ENCODE measurements at places on chromosomes 4 and X.

DNA sequence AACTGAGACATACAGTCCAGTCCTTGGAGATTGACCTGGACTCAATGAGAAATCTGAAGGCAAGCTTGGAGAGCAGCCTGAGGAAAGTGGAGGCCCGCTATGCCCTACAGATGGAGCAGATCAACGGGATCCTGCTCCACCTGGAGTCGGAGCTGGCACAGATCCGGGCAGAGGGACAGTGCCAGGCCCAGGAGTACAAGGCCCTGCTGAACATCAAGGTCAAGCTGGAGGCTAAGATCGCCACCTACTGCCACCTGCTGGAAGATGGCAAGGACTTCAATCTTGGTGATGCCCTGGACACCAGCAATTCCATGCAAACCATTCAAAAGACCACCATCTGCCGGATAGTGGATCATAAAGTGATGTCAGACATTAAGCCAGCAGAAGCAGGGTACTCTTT, 20.4 kb upstream of the FRMPD3 start:
- peak; percentile 33 for DNase-seq

DNA sequence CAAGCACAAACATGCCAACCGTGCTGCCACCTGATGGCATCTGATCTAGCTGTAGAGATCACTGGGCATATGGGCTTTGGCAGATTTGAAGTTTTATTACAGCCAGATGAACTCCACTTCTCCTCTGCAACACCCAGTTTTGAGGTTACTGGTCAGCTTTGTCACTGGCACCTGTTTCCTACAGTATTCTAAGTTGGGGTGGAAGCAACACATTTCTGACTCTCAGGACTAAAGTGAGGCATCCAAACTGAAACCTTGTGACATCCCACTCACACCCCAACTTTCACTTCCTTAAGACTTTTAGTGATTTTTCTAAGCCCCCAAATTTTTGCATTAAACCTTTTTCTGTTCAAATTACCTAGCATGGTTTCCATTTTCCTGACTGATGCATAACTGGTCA, 115.1 kb upstream of the PCDH18 start:
- no peak for DNase-seq

GRCh38 chr4:13481569-13481968, 2.6 kb downstream of the RAB28 start:
- no peak for DNase-seq

- no peak for DNase-seq
Measured at GRCh38 chr4:1500231-1500965, 94.2 kb upstream of the NKX1-1 start.

- no peak for DNase-seq
Measured at GRCh38 chr4:153427363-153428071, 38.6 kb upstream of the TMEM131L start.

GRCh38 chrX:31893525-31893924, 821.7 kb upstream of the FTHL17 start:
- DNase-seq, result no peak

DNA sequence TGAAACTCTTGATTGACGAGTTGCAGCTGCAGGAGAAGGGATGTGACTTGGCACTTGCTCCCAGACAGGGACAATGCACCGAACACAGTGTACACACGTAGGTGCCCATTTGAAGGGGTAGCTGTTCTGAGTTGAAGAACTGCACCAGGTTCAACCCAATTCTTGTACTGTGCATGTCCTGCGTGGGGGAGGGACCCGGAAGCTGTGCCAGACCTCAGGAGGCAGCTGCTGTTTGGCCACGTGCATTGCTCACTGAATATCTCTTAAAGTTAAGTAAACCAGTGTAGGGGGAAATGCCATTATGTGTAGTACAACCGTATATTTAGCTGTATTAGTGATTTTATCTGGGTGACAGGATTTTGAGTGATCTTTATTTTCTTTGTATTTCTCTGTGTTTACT, 12.0 kb upstream of the RBBP7 start:
- DNase-seq, result no peak

DNA sequence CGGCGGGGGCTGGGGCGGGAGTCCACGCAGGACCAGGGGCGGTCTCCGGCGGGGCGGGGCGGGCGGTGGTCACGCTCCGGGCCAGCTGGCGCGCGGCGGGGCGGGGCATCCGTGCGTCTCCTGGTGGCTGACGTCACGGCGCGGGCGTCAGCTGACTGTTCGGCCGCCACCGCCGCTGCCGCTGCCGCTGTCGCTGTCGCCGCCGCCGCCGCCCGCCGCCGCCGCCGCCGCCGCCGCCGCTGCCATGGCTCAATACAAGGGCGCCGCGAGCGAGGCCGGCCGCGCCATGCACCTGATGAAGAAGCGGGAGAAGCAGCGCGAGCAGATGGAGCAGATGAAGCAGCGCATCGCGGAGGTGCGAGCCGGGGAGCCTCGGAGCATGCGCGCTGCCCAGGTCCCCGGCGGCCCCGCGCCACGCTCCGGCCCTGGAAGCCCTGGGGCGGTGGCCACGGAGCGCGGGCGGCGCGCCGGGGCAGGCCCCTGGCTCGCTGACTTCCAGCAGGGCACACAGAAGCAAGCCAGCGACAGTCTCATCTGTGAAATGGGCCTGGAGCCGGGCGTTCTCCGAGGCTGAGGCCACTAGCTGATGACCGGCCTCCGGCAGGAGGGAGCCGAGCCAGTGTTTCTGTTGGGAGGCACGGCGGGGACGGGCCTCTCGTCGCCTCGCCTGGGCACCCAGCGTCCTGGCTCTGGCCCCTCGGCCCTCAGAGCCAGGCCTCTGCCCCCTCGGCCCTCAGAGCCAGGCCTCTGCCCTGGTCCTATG, at the start of gene FAM50A:
Gene FAM50A, plus strand, starts transcription at position 150 of the 763 bp plus-strand sequence. Its CDS starts 95 bp downstream, at position 245.
- DNase-seq, result peak; percentile 72

- no peak for DNase-seq
Measured at GRCh38 chr4:88108747-88109122, 49.7 kb downstream of the ABCG2 start.

DNA sequence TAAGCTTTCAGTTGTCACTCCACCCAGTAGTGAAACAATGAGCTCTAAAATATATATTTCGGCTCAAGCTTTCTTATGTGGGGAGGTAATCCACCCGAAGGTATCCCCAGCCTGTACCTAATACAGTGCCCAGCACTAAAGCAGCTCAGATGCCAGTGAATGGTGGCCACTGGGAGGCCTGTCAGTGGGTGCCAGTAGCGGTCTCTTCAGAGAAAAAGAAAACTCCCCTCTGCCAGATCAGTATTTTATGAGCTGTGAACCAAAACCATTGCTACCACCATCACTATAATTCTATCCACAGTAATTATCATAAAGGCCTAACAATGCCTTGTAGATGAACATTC, 835 bp upstream of the NFKB1 start:
- DNase-seq, result peak; percentile 69

DNA sequence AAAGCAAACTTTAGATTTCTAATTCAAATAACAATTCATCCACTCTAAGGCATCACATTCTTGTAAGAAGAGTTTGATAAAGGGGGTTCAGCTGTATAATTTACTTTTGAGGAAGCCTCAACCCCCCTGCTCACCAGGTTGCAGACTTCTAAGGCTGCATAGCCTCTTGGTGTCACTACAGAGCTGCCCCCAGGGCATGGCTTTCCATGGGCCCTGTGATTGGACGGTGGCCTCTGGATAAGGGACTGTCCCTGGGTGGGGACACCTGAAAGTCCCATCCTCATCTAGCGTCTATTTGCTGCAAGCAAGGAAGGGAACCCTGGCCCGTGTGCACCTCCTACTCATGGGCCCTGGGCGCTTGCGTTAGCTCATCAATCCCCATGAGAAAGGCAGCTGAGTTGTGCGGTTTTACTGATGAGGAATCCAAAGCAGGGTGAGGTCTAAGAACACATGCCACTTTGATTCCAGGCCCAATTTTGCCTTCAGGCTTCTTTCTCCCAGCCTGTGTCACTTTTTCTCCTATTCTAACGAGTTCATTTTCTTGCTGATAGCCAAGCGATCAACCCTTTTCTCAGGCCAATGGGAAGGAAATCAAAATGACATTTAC, 51.8 kb downstream of the SCML1 start:
- no peak for DNase-seq

- peak; percentile 62 for DNase-seq
Measured at GRCh38 chr4:6855692-6856297, 53.8 kb upstream of the TBC1D14 start.

- DNase-seq, result peak; percentile 26
Measured at GRCh38 chr4:168551945-168552695, 55.3 kb downstream of the PALLD start.

DNA sequence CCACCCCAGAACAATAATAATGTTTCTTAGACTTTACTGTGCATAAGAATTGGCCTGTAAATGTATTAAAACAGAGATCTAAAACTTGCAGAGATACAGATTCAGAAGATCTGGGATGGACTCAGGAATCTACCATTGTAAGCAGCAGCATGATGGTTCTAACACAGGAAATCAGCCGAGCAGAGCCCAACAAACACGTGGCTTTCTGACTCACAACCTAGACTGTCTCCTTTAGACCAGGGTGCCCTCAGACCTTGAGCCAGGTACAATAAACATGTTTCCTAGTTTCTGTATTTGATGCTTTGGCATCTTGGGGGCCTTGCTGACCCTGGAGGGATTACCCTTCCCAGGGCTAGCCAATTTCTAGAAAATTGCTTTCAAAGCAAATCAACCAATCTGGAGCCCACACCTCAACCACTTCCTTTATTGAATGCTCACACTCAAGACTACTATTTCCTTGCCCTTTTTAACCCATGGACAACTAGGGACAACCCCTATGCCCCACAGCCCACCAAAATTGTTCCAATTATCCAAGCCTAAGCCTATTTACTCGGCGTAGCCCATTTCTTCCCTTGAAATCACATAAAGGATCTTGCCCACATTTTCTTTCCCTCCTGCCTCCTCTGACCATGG, 80.5 kb downstream of the TBC1D9 start:
- DNase-seq, result no peak

- no peak for DNase-seq
Measured at GRCh38 chr4:170124406-170124805, 34.6 kb upstream of the AADAT start.

- DNase-seq, result no peak
Measured at GRCh38 chrX:10158279-10159144, 1.7 kb downstream of the CLCN4 start.

DNA sequence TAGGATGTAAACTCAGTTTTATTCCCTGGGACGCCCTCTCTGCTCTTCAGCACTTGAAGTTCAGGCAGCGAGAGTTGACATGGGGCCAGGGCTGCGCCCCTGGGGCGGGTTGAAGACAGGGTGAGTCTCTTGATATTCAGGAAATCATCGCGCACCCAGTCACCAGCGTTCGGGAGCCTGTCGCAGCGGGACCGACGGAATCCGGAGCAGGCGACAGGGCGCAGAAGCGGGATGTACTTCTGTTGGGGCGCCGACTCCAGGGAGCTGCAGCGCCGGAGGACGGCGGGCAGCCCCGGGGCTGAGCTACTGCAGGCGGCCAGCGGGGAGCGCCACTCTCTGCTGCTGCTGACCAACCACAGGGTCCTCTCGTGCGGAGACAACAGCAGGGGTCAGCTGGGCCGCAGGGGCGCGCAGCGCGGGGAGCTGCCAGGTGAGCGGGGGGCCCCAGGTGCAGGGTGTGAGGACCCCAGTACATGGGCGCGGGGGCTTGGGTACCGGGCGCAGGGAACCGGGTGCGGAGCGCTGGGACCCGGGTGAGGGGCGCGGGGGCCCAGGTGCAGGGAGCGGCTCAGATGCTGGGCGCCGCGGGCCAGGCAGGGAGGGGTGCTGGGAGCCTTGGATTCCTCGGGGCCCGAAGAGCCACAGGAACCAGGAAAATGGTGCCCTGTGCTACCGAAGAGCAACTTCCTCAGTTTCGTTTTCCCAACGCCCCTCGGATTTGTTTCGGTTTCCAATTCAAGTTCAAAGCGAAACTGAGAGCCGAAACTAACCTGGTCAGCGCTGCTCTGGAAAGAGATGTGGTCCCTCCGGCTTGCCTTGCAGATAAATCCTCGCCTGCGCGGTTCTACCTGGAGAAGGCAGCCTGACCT, at the start of gene HERC6:
Gene HERC6, plus strand, starts transcription at position 162 of the 869 bp plus-strand sequence. Its CDS starts 70 bp downstream, at position 232.
- peak; percentile 86 for DNase-seq

GRCh38 chr4:24328711-24329110, 255.6 kb downstream of the DHX15 start:
- DNase-seq, result no peak

DNA sequence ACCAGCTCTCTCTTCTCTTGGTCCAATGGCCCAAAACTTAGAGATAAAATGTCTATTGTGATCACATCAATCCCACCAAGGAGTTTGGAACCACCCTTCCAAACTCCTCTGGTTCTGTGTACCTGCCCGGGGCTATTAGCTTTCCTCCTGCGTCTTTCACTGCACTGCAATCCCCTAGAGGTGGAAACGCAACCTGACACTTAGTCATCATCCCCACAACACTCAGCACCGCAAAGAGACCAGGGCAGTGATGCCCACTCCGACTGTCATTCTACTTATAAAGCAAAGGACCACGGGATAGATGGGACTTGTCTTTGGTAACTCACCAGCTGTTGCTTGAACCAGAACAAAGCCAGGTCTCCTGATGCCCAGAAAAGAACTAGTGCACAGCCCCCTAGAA, 22.0 kb downstream of the AFAP1 start:
- no peak for DNase-seq

- DNase-seq, result no peak
Measured at GRCh38 chr4:24560868-24561368, 23.4 kb downstream of the DHX15 start.

DNA sequence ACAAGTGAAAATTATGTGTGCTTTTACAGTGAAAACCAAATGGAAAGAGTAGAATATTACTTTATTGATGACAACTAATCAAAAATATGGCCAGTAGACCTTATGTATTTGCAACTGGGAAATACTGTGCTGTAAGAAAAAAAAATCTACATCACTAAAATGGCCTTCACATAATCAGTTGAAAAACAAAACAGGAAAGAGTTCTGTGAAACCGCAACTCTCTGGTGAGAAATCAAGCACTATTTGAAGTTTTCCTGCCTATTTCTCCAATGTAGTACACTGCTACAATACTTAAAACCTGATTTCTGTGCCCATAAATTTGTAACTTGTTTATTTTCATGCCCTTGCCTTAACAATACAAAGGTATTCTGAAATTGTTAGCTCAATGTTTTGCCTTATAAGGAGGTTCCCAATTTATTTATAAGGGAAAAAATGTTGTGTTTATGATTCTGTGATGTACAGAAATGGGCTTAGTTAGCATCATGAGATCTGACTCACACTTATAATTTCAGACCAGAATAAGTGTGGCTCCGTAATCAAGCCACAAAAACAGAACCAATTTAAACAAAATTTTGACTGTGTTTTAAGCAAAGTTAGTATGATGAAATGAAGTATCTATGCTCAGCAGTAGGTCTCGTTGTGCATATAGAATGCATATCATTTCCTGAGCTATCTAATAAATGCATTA, 147.1 kb downstream of the FAT4 start:
- no peak for DNase-seq

GRCh38 chr4:163048447-163048846, 118.2 kb downstream of the NAF1 start:
- peak; percentile 19 for DNase-seq

DNA sequence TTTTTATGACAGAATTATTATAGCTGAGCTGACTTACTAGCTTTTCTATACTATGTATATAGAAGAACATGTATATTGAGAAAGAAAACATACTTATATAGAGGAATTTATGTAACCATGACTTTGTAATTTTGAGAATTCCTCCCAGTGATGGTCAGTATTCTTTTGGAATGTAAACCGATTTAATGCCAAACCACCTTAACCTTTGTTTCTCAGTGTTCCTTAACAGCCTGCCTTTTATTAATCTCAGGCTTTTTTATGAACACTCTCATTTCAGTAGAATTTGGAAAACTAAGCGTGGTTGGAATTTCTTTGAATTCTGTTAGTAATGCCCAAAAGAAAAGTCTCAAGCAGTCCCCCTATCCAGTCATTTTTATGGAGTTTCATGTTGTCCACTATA, 47.0 kb downstream of the MOSPD2 start:
- no peak for DNase-seq

Data from CD4-positive, alpha-beta T cell treated with Interleukin-10 for 1 hour (primary cell).